ENCODE measurements at places on chromosomes 6 and 20.

DNA sequence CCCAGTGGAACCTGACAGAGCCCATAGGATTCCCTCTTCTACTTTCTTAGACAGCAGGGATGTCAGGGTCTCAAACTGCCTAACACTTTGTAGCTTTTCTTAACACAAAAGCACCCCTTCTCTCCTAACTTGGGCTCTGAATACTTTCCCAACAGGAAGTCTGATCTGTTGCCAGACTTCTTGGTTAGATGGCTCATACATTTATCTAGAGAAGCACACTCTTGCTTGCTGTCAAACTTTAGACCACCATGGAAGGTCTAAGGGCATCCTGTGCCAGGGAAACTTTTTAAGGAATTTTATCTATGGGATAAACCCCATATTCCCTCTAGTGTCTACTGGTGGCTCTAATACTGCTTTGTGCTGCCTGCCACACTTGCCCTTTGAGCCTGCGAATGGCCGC is 3.3 kb upstream of the C6orf136 start:
- no peak for DNase-seq

GRCh38 chr20:38810926-38811630 is 5.6 kb downstream of the PPP1R16B start:
- DNase-seq: no peak

GRCh38 chr6:42394881-42395620 is 56.7 kb downstream of the TRERF1 start:
- no peak for DNase-seq

DNA sequence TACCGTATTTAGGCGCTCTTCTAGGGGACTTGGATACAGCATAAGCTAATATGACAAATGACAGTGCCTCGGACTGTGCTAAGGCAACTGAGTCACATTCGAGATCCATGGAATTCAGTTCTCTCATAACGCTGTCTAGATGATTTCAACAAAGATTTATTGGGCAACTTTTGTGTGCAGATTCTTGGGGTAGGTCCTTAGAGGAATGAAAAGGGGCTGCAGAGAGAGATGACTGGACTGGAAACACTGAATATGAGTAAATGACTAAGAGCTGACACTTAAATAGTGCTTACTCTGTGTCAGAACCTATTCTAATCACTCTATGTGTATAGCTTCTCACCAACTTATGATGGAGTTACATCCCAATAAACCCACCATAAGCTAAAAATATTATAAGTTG is 36.4 kb upstream of the MARCKS start:
- no peak for DNase-seq

DNA sequence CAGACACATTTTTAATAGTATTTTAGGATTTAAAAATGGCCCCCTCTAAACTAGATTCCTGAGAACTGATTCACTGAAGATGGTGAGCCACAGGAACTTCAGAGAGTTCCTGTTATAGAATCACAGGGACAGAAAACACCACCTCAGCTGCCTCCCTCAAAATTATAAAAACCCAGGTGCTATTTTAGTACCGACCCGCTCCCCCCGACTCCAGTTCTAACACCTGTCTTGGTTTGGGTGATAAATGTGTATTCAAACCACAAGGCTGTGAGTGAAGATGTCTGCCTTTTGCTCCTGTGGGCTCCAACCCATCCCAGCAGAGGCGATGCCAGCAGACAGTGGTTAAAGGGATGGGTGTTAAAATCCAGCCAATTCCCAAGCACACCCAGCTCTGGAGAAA is 127.4 kb upstream of the LY86 start:
- no peak for DNase-seq

GRCh38 chr20:35768731-35769664 is 2.8 kb upstream of the PHF20 start:
- DNase-seq: peak; percentile 65

DNA sequence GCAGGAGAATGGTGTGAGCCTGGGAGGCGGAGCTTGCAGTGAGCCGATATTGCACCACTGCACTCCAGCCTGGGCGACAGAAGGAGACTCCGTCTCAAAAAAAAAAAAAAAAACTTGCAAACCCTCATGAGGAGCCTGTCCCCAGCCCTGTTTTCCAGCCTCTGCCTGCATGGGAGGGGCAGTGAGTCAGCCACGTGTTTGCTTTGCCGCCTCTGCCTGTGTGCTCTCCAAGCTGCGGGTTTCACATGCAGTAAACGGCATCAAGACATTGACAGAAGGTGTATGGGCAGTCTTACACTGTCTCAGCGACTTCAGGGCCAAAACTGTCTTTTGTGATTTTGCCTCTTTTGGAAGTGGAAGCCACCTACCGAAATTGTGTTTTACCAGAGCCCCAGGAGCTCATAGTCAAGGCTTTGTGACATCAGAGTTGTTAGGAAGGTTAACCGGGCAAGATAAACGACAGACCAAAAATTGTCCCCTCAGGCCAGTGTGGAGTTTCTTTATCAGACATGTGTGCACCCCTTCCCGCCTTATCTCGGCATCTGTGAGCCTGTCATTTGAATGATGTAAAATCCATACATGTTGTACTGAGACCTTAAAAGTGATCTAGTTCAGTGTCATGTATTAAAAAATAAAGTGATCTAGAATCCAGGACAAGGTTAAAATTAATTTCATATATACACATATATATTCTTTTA is 52.9 kb downstream of the RPP40 start:
- no peak for DNase-seq

DNA sequence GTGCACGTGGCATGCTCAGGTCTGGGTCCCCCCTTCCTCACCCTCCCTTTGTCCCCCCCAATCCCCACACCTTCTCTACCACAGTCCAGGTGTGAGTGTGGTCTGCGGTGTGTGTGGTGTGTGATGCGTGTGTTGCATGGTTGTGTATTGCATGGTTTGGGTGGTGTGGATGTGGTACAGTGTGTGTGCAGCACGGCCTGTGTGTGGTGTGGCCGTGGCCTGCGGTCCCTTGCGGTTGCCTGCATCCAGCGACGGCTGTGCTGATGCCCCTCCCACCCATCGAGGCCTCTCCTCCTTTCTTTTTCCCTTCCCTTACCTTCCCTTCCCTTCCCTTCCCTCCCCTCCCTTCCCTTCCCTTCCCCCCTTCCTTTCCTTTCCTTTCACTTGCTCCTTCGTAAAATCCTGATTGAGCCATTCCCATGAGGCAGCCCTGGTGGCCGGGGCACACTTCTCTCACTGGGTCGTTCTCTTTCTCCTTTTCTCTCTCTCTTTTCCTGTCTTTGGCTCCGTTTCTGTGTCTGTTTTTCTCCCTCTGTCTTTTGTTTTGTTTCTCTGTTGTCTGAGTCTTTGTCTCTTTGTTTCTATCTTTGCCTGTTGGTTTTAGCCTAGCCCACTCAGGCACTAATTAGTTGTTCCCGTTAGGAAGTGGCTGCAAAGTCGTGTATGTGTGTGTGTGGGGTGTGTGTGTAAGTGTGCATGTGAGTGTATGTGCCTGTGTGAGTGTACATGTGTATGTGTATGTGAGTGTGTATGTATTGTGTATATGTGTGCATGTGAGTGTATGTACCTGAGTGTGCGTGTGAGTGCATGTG is 65.7 kb downstream of the SRC start:
- DNase-seq: no peak

Data from stimulated activated CD4-positive, alpha-beta T cell treated with anti-CD3 and anti-CD28 coated beads, Interleukin-1b, Interleukin-23, amount 100 ng/mL, for 48 hours (primary cell).